ENCODE measurements at places on chromosomes 11 and 22.

DNA sequence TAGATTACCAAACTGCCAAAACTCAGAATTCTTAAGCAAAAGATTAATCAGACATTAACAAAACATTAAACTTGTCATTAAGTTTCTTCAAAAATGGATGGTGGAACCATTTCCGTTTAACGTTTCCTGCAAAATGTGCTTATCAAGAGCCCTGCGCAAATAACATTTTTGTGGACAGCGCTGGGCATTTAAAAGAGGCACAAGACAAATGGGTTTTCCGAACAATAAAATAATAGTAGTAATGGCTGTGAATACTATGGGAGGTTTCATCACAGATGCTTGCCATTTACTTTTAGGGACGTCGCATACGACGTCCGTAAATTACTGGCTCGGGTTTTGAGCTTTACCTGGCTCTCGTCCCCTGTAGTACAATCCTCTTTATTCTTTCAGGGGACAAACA, 1.1 kb downstream of the NPAT start:
- DNase-seq = no peak

DNA sequence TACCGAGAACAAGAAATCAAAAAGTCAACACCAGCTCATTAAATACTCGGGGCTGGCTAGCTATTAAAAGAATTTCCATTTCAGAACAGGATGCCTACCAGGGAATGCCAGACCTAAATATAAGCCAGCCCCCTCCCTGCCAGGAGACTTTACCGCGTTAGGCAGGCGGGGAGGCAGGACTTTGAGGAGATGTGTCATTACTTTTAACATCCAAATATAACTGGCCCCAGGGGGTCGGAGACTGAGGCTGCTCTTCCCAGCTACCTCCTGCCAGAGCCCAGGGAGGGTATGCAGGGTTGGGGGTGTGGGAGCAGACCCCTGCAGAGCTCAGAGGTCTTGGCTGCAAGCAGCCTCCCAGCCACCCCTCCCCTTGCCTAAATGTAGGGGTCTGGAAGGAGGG, 183.5 kb downstream of the DSCAML1 start:
- no peak for DNase-seq

DNA sequence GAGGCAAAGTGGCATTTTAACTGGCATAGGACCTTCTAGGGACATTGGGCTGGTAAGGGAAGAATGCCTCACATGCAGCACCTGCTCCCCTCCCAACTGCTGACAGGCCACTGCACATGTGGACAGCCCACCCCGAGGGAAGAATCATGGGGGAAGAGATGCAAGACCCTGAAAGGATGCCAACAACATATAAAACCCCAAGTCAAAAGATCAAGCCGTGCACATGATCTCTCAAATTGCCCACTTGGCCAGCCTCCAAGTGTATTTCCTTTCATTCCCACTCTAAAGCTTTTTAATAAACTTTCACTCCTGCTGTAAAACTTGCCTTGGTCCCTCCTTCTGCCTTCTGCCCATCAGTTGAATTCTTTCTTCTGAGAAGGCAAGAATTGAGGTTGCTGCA, 947.8 kb upstream of the CCDC90B start:
- no peak for DNase-seq

- DNase-seq = no peak
Measured at GRCh38 chr22:29625090-29625825, 21.8 kb downstream of the NF2 start.

DNA sequence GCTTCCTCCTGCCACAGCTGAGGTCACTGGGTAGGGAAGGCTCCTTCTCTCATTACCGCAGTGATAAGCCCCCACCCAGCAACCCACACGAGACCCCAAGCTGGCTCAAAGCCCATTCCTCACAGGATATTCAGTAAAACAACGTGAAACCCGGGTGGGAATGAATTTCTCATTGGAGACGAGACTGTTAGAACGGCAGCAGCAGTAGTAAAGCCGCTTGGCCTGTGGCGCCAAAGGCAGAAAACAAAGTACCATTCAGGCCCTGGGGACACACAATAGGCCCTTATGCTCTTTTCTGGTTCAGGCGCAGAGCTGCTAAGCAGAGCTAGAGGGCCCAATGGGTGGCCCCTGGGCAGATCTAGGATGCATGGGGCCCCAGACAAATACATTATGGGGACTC, 45.3 kb downstream of the PC start:
- DNase-seq = no peak

- no peak for DNase-seq
Measured at GRCh38 chr22:43796567-43796966, 15.5 kb downstream of the EFCAB6 start.
